ENCODE measurements at places on chromosomes 1 and 21.

DNA sequence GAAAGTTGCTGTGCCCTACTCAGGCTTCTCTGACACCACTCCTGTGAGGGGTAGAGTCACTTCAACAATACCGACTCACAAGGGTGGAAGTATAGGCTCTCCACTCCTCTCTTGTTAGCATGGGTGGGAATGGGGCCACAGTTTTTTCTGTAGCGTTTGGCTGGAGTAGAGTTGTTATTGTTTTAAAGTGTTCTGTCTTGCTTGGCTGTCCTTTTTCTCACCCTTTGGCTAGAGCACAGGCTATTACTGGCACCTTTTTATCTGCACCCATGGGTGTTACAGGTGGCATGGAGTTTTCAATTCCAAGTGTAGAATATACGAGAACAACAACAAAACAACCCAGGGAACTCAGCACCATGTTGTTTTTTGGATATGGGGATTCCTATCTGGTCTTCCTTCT is 74.3 kb upstream of the CD5L start:
- DNase-seq = no peak

DNA sequence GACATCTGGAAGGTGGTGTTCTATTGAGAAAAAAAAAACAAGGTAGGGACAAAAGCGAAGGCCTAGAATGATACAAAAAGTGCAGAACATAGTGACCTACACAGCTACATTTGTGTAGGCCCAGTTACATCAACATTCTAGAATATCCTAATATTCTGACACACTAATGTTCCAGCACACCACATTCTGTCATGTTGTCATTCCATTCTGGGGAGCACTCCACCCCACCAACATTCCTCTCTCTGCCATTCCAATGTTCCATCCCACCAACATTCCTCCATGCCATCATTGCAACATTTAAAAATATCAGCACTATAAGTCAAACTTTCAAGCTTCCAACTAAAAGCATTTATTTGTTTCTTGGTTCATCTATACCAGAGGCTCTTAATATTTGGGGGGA is 28.5 kb downstream of the COA7 start:
- DNase-seq = no peak

GRCh38 chr1:247840818-247841217 is 878 bp downstream of the OR11L1 start:
- DNase-seq = no peak

GRCh38 chr1:23996700-23997229 is 16.6 kb upstream of the SRSF10 start:
- DNase-seq = no peak

DNA sequence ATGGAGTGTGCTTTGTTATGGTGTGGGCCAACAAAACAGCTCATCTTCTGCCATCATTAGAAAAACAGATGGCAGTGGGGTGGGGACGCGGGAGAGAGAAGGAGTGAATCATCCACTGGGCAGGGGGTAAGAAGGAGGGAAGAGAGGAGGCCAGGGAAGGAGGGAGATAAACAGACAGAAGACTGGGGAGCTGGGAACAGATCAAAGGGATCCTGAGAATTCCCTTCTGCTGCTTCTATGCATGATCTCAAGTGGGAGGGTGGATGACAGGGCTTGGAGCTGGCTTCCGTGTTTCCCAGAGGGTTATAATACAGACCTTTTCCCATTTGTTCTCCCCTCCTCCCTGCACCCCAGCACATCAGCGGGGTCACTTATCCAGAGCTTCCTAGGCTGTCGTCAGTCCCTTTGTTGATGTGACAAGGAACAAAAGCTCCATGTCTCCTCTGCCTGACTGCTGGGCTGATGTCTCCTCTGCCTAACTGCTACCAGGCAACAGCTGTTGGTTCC is 338.6 kb downstream of the PAPPA2 start:
- DNase-seq = no peak

- no peak for DNase-seq
These were observed 25.3 kb upstream of the TTF2 start for GRCh38 chr1:117034791-117035290.

- DNase-seq = no peak
These were observed 14.7 kb downstream of the MSH4 start for GRCh38 chr1:75811211-75811981.

- DNase-seq = peak; percentile 20
These were observed 5.9 kb upstream of the VPS45 start for GRCh38 chr1:150061632-150062101.

GRCh38 chr1:59124166-59124565 is 172.7 kb upstream of the FGGY start:
- DNase-seq = no peak

DNA sequence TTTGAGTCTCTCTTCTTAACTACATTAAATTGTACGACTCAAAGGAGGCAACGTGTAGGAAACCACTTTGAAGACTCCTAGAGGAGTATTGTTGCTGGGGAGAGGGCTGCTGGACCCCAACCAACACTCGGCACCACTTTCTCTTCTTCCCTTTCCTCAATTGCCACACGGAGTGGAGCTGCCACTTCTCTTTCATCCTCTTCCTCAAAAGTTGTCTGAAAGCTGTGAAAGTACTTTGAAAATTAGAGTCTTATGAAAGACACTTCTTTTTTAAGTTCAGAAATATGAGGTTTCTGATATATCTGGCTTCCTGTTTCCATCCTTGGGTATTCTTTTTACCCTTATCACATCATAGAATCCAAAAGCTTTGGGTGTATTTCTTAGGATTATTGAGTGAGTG is 59.5 kb downstream of the MRPS6 start:
- DNase-seq = no peak

DNA sequence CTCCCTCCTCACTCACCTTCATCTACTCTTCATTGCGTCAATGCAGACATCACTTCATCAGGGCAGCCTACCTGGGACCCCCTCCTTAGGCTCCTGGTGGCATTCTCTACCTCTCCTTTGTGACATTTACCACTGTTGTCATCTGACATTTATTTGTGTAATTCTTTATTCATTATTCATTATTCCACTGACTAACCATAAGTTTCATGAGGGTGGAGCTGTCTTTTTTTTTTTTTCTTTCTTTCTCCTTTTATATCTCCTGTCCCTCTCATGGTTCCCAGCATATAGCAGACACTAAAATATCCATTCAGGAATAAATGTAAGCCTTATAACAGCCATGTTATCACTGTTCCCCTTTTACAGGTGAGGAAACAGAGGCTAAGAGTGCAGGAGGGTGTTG is 126.8 kb downstream of the KAZN start:
- DNase-seq = no peak

DNA sequence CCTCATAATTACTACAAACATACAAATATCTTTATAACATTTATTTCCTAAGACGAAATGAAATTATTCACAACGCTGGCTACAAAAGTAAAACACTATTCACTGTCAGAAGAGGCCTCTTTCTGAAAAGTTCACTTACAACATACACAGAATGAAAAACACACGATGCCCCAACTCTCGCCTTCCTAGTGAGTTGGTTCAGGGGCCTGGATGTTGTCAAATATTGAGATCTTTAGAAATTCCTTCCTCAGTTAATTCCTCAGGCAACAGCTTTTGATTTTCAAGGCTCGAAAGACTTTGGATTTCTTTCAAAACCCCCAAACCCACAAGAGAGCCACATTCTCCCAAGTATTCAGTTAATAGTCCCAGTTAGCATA is 14.2 kb upstream of the KCNE1 start:
- DNase-seq = no peak

DNA sequence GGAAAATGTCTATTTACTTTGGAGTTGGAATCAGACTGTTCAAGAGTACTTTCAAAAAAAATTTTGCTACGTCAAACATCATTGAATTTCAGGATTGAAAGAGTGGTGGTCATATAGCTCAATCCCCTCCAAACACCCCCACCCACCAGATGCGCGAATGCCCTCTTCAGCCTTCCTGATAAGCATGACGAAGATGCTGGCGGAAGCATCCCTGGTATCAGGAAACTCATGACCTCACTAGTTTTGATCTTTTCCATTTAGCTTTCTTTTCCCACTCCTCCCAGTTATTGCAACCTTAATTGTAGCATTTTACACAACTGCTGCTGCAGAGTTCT is 104.4 kb downstream of the LEPR start:
- no peak for DNase-seq

DNA sequence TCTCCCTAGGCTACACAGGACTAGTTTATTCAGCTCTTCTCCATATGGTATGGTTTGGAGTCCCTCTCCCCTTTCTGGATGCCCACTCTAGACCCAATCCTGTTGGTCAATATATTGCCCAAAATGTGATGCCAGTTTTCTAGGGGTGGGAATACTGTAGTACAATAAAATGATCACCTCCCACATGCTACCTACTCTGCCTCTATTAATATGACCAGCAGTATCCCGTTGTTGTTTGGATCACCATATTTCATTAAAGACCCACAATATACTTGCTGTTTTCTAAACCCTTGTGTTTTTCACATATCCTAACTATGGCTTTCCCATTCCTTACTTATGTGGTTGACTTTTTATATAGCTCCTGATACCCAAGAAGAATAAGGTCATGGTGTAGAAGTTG is 95.9 kb upstream of the IGSF21 start:
- no peak for DNase-seq

GRCh38 chr1:245888809-245889208 is 618.3 kb downstream of the SMYD3 start:
- DNase-seq = no peak

DNA sequence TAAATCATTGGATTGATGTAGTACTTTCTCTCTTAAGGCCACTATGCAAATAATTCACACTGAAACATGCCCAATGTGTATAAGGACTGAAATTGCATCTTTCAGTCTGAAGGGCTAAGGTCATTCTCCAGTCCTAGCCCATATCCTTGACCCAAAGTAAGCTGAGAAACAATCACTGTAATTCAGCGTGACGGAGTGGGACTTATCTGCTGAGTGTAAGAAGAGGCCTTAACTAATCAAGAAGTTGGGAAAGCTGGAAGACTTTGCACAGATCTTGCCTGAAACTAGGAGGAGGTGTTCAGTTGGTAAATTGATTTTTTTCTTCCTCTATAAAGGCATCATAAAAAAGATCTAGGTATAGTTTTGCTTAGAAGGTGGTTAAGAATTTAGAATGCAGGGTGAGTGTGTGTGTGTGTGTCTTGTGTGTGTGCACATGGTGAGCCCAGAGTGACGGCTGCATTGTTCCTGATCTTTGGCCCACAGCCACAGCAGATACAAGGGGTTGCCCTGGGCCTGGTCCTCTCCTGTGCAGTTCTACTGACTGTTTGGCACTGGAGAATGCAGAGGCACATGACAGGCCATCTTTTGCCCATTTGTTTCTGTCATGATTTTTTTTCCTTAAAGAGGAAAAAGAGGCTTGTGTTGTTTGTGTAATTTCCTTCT is 13.3 kb upstream of the PPP2R5A start:
- DNase-seq = no peak

GRCh38 chr1:244291236-244292201 is 160.2 kb downstream of the ADSS2 start:
- no peak for DNase-seq

DNA sequence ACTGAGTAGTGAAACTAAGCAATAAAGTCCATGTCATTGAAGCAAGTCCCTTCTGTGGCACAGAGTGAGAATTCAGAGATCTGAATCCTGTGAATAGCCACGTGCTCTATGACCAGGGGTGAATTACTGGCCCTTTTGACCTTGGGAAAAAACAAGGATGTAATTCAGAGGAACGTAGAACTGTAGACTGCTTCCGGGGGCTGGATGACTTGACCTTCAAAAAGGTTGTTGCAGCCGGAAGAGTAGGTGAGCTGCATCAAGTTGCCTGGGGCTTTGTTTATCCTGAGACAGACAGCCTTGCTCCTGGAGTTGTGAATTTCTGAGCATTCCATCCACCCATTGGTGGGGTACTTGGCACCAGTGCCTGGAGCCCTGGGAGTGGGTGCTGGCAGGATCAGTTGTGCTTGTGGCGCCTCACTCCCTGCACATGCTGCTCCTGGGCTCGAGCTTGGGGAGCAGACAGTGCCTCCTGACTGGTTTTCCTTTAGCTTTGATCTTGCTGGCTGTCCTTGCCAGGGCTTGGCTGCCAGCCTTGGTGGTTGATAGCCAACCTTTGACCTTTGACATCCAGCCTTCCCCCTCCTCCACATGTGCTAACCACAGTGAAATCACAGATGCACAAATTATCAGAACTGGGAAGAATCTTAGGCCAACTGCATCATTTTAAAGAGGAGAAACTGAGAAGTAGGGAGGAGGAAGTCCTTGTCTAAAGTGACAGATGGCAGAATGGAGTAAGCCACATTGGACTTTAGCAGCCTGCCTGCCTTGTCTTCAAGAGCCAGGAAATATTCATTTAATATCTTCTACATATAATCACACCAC is 16.2 kb upstream of the MYOG start:
- DNase-seq = no peak

DNA sequence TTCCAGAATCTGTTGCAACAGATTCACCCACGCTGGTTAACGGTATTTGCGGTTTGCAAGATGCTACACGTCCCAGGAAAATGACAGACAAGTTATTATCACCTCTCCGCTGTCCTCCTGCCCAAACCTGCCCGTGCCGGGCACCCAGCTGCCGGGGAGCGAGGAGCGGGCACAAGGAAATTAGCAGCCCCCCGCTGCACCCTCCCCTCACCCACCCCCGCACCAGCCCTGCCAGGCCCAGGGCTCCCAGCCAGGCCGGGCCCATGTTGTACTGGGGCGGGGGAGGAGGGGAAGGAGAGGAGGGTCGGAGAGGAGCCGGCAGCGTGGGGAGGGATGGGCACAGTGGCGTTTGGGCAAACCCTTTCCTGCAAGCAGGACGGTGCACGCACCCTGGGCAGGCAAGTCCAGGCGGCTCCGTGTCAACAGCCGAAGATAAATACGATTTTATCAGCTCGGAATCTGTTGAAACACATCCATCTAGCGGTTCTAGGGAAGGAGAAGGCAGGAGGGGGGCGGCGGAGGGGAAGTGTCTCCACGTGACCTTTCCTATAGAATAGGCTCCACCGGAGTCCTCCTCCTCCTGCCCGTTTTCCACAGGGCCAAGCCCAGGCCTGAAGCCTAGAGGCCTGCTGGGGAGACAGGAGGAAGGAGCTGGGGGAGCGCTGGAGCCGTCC is 35.1 kb upstream of the CCDC27 start:
- peak; percentile 89 for DNase-seq

GRCh38 chr1:168917796-168918195 is 188.7 kb upstream of the ATP1B1 start:
- no peak for DNase-seq

GRCh38 chr1:176838276-176838995 is 326.1 kb downstream of the ASTN1 start:
- no peak for DNase-seq

- no peak for DNase-seq
These were observed 196.7 kb upstream of the DAB1 start for GRCh38 chr1:57620605-57621004.

DNA sequence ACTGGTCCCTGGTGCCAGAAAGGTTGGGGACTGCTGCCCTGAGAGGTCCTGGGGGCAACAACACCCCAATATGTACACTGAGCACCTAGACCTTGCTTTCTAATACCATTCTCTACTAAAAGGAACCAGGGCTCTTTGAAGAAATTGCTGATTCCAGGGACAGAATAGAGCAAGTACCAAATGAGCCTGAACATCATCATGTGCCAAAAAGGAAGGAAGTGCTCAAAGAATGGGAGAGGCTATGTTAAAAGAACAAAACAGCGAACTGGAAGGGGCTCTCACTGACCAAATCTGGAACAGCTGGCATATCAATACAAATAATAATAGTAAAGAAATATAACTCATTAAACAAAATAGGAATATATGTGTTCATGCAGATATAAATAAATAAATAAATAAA is 50.8 kb downstream of the PIK3R3 start:
- no peak for DNase-seq

- DNase-seq = no peak
These were observed 818.6 kb downstream of the NCAM2 start for GRCh38 chr21:21816778-21817177.

GRCh38 chr1:234839663-234840062 is 229.7 kb upstream of the IRF2BP2 start:
- DNase-seq = no peak

- no peak for DNase-seq
These were observed 3.1 kb downstream of the PKP1 start for GRCh38 chr1:201286445-201286844.
